Stimulated activated CD8-positive, alpha-beta memory T cell treated with anti-CD3 and anti-CD28 coated beads, Interleukin-7, amount 100 ng/mL, for 24 hours (primary cell): ENCODE measurements at places on chromosomes 3 and 15.

- no peak for DNase-seq
Observed at GRCh38 chr3:13537909-13538296, 11.0 kb upstream of the FBLN2 start.

GRCh38 chr3:48222616-48223513 lies at the start of gene CAMP:
Gene CAMP (plus strand): TSS chr3:48223495. CDS start chr3:48223512, 17 bp downstream.
- no peak for DNase-seq

DNA sequence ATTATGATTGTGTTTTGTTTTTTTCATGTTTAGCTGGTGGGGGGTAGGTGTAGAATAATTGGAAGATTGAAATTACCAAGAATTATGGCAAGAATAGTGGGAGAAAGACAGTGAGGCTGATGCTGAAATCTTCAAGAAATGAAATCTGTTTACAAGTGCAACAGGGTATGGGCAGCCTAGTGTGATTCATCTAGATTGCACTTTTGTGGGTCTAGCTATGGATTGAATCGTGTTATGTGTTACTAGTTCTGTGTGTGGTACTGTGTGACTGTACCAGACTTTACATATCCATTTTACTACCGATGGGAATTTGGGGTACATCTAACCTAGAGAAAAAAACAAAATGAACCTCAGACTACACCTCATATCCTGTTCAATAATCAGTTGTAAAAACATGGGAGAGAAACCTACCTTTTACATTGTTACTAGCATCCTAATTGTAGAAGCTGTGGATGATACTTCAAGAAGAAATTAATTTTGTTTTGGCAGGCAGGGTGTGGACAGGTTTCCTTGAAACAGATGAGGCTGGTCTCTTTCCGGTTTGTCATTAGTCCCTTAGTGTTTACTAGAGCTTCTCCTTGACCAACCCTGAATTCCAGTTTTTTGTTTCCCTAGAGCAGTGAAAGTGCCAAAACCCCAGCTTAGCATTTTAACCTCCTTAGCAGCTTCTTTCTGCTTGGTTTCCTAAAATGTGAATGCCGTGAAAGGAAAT lies 47.9 kb downstream of the OPA1 start:
- no peak for DNase-seq

- no peak for DNase-seq
Observed at GRCh38 chr3:159922193-159922840, 66.3 kb upstream of the IL12A start.

GRCh38 chr15:49083401-49084284 lies 37.4 kb upstream of the SECISBP2L start:
- DNase-seq, result no peak

- DNase-seq, result no peak
Observed at GRCh38 chr3:12046406-12046805, 42.2 kb downstream of the SYN2 start.

GRCh38 chr3:130935761-130936492 lies 42.0 kb downstream of the ATP2C1 start:
- no peak for DNase-seq

- no peak for DNase-seq
Observed at GRCh38 chr3:37653466-37653865, 208.2 kb upstream of the CTDSPL start.

DNA sequence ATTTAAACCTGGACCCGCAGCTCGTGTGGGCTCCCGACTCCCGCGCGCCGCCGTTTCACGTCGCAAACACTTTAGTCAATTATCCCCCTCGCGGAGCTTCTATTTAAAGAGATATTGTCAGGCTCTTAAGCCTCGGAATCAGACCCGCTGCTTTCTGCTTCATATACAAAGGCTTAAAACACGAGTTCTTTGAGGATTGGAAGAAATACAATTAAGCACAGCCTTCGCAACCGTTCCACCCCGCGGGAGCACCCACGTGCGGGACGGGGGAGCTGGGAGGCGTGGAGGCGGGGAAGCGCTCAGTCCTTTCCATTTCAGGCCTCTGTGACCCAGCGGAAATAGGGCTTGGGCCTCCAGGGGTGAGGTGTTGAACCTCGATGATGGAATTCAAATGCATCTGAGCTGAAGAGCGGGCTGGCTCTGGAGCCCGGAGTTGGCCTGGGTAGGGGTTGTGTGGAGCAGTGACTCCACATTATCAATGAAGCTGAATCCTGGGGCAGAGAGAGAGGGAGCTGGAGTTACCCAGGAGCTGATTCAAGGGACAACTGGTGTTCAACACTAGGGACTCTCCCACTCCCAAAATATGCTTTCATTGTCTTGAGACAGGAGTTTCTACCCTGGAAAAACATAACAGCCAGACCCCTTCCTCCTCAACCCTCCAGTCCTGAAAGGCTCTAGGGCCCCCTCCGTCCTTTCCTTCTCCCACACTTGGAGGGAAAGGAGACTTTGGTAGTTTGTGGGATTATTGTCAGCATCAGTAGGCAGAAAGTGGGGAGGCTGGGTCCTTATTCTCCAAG lies 2.4 kb downstream of the ANKRD63 start:
- DNase-seq, result no peak

- no peak for DNase-seq
Observed at GRCh38 chr3:141233457-141234161, 2.0 kb downstream of the PXYLP1 start.

- DNase-seq, result no peak
Observed at GRCh38 chr3:32455609-32456428, 46.8 kb downstream of the CMTM6 start.

GRCh38 chr15:85550283-85550682 lies 169.9 kb downstream of the AKAP13 start:
- no peak for DNase-seq

DNA sequence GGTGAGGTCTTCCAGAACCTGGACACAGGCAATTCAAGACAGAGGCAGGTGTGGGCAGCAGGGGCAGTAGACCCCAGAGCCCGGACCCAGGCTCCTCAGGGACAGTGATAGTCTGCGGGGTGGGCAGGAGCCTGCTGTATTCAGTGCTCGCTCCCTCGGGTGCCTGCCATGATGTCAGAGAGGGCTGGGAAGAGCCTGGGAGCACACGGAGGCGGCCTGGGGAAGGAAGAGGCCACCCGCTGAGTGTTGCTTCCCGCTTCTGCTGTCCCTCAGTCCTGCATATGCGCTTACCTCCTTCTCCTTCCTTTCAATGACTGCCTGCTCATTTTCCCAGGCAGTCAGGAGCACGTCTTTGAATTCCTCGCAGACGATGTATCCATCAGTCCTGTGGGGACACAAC lies 22.8 kb downstream of the TMEM43 start:
- no peak for DNase-seq

DNA sequence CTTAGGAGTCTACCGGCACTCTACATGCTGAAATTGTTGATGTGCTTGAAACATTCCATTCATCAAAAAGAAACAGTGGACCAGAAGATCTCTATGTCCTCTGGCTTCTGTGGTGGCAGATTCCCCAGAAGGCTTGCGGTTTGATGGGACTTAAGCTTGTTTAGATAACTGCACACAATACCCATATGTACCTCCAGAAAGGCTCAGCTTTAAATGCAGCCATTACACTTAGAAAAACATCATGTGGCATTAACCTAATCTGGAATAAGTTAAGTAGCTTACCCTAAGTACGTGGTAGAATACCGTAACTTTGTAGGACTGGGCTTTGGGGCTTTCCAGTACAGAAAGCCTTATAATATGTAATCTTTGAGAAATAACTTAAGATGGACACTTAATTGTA lies 187.3 kb downstream of the RBMS3 start:
- no peak for DNase-seq

- DNase-seq, result no peak
Observed at GRCh38 chr3:192597506-192597905, 129.8 kb downstream of the FGF12 start.

GRCh38 chr15:38651328-38652038 lies 86.9 kb upstream of the RASGRP1 start:
- no peak for DNase-seq

DNA sequence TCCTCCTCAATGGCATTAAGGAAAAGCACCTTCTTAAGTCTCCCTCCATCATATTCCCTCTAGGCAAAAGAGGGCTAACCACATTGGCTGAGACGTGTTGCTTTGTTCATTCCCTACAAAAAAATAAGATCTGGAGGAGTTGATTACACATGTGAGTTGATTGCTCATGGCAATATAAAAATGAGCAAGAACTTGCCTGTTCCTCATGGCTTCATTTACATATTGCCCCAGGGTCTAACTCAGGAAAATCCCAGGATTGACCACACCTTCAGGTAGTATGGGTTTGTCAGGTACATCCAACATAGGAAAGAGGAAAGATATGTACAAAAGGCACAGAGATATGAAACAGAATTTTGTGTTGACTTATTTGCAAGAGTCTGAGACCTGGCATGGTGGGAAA lies 35.5 kb downstream of the NFKBIZ start:
- no peak for DNase-seq

DNA sequence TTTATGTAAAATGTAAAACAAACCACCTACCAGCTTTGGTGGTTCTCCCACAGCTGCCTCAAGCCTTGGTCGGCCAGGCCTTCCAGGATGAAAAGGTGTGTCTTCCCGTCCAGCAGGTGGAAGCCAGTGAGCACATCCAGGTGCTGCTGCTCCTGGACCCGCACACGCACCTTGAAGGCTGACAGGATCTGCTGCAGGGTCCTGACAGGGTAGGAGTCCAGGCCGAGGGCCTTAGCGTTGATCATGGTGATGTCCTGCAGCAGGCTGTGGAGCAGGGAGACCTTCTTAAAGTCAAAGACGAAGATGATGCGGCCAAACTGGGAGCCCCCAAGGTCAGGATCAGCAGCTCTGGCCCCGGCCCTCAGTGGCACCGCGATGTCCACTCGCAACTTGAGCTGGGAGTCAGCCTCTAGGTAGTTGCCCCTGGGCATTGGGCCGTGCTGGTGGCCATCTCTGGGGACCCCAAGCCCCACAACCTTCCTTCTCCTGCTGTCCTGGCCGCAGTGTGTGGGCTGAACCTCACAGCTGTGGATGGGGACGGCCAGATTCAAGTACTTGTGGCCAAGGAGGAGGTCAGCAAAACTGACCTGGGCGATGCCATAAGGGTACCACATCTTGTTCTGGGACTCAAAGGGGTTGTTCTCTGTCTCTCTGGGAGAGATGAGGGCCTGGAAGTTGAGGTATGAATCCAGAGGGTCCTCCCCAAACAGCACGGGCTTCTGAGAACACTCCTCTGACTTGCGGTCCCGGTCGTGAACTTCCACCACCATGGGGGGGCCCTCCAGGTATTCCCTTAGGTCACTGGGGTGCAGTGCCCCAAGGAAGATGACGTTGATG lies 48.6 kb downstream of the CFAP92 start:
- no peak for DNase-seq

DNA sequence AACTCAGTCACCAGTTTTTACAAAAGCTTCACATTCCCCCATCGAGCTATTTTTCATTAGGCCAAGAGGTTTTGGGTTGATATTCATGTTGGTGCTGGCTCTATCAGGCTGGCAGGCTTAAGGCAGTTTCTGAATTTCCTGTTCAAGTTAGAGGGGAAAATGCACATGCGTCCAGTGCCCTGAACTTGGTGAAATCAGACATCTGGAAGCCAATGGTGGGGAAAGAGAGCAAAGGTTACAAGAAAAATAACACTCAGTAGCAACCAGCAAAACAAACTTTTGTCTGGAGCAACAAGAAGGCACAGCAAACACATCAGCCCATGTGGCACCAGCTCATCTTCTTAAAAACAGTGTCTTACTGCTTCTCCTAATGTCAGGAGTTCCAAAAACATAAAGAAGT lies 155.6 kb upstream of the TSC22D2 start:
- no peak for DNase-seq

GRCh38 chr3:8020047-8020841 lies 481.4 kb upstream of the LMCD1 start:
- DNase-seq, result no peak

GRCh38 chr3:181578743-181579142 lies 133.0 kb upstream of the SOX2 start:
- no peak for DNase-seq

DNA sequence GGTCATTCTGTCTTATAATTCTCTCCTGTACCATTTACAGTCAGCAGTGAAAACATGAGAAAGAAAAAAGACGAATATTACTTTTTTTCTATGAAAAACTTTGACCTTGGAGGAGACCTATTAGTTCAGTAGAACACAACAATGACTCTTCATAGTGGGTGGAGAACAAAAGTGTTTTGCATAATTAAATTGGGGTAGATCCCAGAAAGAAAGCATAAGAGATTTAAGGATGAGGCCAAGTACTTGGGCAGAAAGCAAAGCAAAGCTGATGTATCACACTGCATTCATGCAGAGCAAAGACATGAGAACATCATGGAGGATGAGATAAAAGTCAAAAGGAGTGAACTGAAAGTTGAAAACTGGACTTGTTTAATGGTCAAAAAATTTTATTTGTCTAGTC lies 1273.4 kb downstream of the ROBO2 start:
- DNase-seq, result no peak

GRCh38 chr3:179558742-179559364 lies 3.9 kb upstream of the ACTL6A start:
- peak; percentile 5 for DNase-seq

GRCh38 chr15:88661761-88662556 lies 23.1 kb downstream of the ISG20 start:
- no peak for DNase-seq

DNA sequence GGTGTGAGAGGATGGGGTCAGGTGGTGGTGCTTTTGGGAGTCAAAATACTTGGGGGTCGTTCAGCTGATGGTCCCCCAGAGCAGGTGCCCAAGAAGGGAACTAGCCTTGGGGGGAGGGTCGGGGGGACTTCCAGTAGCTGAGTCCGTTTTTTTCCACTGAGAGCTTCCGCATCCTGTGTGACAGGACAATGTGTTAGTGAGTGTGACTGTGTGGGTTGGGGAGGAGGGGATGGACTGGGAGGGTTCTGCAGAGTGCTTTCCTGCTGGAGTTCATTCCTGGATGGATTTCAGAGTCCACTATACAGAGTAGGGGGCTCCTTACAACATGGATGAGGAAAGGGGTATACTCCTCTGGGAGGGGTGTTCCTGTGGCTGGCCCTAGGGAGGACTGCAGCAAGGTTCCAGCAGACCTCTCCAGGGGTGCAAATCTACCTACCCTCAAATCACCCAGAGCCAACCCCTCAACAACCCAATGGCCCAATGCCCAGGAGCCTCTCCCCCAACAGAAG lies 601 bp upstream of the HYAL2 start:
- no peak for DNase-seq

GRCh38 chr3:63857311-63857710 lies 6.3 kb downstream of the THOC7 start:
- no peak for DNase-seq

- DNase-seq, result no peak
Observed at GRCh38 chr3:30035935-30036567, 570.4 kb upstream of the TGFBR2 start.

GRCh38 chr3:106193876-106194275 lies 325.1 kb upstream of the CBLB start:
- no peak for DNase-seq
